Naive thymus-derived CD4-positive, alpha-beta T cell (primary cell): ENCODE measurements at places on chromosomes 6 and 20. TPM values are rescaled to one million over a fixed set of nuclear protein-coding genes. Genes with fewer than 3 reads are reported as not detected.

MAPK13 gene
- 39.2 TPM for total RNA-seq

OR2H1 gene
- not detected for total RNA-seq

MRPS26 gene
- 40.5 and 41.6 TPM in 2 replicates for total RNA-seq

CCR6 gene
- total RNA-seq, result 4.1 TPM

TMEM200A gene
- not detected for total RNA-seq

HCK gene
- total RNA-seq, result 10.0 TPM

ZNF341 gene
- total RNA-seq, result 3.5 TPM

MRAP2 gene
- not detected for total RNA-seq

SRSF12 gene
- not detected for total RNA-seq

OLIG3 gene
- total RNA-seq, result not detected

HLA-DQA1 gene
- total RNA-seq, result 12.1 TPM

SLC17A1 gene
- total RNA-seq, result not detected

LGSN gene
- total RNA-seq, result 0.11 TPM

NNAT gene
- total RNA-seq, result not detected

MUC21 gene
- total RNA-seq, result not detected

GABRR1 gene
- total RNA-seq, result not detected

SIRPD gene
- 0.35 TPM for total RNA-seq

CFAP61 gene
- not detected in 2 replicates for total RNA-seq

MYCT1 gene
- total RNA-seq, result not detected

IL22RA2 gene
- not detected for total RNA-seq

PRSS16 gene
- total RNA-seq, result 0.49 TPM

KCNQ5 gene
- 4.5 and 5.6 TPM in 2 replicates for total RNA-seq

FOXP4 gene
- total RNA-seq, result 5.2 TPM

SLC4A11 gene
- total RNA-seq, result 1.5 TPM

SLC22A23 gene
- total RNA-seq, result 20.0 TPM

ARMC12 gene
- total RNA-seq, result 1.5 TPM in 2 replicates

RAET1L gene
- not detected for total RNA-seq

RBM24 gene
- not detected for total RNA-seq
